Hippocampal formation (tissue), 2 donors: ENCODE measurements at places on chromosomes 7 and 10.

DNA sequence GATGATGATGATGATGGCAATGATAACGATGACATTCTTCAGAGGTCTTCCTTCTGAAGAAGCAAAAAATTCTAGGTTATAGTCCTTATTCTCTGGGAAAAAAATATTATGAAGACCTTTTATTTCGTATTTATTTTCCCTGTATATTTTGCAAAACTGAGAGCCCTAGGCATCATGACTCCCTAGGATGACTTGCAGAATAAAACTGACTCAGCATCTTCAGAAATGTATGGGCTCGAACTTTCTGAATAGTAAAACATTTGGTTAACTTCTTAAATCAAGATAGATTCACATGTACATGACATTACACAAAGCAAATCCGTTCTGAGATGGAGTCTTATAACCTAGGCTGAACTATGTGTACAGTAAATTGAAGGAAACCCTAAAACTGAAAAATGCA is 29.4 kb downstream of the DKK1 start:
- no peak for DNase-seq

GRCh38 chr10:34859170-34859569 is 44.1 kb upstream of the PARD3 start:
- no peak for DNase-seq

DNA sequence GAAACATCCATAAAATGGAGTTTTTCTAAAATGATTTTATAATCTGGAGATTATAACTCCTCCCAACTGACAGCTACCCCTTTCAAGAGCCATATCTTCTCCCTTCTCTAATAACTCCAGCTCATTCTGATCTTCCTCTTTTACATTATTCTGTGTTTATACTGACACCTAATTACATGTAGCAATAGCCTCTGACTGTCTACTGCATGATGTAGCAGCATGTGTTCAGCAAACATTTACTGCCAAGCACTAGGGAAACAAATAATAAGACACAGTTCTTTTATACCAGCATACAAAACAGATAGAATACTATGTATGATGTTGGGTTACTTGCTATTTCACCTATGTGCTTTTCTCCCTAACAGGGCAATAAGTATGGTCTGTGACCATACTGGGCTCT is 20.7 kb downstream of the RBM28 start:
- no peak for DNase-seq

DNA sequence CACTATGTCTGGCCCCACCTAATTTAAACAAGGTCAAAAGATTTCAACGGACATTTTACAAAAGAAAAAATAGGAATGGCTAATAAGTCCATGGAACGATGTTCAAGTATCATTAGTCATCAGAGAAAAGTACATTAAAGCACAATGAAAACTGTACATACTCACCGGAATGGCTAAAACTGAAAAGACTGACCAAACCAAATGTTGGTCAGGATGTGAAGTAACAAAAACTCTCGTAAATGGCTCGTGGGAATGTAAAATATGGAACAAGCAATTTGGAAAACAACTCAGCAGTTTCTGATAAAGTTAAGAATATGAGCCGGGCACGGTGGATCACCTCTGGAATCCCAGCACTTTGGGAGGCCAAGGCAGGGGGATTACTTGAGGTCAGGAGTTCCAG is 65.7 kb upstream of the PARD3 start:
- DNase-seq, result no peak

- DNase-seq, result no peak
Observed at GRCh38 chr10:94489976-94490788, 55.4 kb upstream of the HELLS start.

DNA sequence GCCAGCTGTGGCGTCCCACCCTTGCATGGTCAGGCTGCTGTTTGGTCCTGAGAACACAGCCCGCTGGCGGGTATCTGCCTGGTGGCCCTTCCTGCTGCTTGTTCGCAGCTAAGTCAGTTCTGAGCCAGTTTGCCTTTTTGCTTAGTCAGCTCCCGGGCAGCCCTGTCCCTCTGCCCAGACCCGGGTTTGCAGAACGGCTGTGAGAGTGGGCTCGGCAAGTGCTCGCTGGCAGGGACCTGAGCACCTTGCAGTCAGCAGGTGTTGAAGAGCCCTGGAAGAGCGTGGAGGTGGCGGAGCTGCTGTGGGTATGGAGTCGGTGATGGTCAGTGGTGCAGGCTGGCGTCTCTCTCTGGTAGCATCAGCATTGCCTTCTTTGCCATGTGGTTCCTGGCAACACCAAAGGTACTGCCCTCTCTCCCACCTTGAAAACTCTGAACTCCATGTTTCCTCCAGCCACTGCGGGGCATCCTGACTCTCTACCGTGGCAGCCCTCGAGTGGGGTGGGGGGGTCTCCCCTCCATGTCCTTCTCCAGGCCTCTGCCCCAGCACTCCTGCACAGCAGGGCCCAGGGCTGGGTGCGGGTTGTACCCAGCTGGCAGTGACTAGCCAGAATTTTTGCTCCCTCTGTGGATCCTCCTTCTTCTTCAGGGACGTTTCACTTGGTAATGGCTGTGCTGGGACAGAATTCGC is 4.6 kb downstream of the INPP5A start:
- no peak for DNase-seq

- DNase-seq, result no peak
Observed at GRCh38 chr10:51544933-51545332, 154.5 kb downstream of the CSTF2T start.

DNA sequence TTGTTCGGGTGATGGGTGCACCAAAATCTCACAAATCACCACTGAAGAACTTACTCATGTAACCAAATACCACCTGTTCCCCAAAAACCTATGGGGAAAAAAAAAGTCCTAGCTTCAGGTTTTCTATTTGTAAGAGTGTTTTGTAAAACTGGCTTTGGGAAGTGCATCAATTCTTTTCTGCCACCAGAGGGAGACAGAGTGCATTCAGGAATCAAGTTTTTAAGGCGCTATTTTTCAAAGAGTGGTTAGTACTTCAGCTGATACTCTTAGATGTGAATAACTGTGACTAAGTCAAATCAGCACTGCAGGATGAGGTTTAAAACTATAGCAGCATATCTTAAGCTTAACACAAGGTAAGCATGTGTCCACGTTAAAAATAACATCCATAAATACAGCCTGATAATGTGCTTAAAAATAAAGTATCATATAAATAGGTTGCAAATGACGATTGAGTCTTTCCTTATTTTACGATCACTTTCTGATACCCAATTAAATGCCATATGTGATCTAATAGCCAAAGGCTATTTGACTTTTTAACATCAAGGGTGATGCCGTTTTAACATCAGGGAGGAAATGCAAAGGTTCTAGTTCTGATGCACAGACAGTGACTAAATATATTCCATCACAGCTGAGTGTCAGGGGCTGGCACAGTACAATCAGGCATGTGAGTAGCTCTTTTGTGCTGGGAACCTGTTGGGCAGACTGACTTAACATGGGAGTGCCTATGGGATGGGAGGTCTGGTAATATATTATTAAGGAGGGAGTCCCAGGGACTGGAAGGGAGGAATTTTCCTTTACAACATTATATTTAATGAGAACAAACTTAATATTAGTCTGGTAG is 10.6 kb upstream of the LYZL2 start:
- peak; percentile 17 for DNase-seq

DNA sequence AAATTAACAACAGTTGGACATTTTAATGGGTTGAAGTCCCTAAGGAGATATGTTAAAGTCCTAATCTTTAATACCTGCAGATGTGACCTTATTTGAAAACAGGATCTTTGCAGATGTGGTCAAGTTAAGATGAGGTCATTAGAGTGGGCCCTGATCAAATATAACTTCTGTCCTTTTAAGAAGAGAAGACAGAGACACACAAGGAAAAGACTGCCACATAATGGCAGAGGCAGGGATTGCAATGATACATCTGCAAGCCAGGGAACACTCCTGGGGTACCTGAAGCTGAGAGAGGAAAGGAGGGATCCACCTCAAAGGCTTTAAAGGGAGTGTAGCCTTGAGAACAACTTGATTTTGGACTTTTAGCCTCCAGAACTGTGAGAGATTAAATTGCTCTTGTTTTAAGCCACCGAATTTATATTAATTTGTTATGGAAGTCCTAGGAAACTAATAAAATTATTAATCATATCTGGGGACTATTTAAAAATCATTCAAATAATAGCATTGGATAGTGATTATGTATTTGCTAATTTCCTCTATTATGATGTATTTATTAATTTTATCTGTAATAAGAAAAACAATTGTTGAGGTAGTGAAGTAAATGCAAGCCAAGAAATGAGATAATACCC is 700.0 kb upstream of the PCDH15 start:
- DNase-seq, result no peak

GRCh38 chr7:107610323-107610722 is 30.3 kb downstream of the BCAP29 start:
- no peak for DNase-seq

DNA sequence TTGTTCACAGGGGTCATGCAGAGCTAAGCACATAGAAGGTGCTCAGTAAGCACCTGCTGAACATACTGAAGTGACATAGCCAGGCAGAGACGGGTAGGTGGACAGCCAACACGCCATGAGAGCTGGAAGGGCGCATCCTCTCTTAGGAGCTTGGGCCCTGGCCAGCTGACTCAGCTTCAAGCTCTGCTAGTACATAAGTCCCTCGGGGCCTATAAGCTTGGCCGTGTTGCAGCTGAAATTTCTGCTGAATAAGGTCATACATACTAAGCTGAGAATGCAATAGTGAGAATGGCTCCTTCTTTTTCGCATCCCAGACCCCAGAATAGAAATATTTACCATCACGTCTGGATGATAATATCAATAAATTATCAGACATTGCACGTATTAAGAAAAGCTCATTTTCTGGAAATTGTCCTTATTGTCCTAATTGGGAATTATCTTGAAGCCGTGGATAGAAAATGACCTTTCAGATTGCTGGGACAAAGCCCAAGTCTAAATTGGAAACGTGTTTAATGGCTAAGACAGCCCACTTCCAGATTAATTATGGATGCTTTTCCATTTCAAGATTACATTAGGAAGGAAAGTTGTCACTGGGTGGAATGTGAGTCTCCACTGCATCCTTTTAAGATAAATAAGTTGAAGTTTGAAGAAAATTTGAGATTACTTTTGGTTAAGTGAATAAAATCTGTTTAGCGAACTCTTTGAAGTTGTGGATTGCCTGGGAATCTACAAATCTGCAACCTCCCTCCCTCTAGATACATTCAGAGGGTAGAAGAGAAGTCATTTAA is 287.1 kb upstream of the C7orf33 start:
- DNase-seq, result no peak

DNA sequence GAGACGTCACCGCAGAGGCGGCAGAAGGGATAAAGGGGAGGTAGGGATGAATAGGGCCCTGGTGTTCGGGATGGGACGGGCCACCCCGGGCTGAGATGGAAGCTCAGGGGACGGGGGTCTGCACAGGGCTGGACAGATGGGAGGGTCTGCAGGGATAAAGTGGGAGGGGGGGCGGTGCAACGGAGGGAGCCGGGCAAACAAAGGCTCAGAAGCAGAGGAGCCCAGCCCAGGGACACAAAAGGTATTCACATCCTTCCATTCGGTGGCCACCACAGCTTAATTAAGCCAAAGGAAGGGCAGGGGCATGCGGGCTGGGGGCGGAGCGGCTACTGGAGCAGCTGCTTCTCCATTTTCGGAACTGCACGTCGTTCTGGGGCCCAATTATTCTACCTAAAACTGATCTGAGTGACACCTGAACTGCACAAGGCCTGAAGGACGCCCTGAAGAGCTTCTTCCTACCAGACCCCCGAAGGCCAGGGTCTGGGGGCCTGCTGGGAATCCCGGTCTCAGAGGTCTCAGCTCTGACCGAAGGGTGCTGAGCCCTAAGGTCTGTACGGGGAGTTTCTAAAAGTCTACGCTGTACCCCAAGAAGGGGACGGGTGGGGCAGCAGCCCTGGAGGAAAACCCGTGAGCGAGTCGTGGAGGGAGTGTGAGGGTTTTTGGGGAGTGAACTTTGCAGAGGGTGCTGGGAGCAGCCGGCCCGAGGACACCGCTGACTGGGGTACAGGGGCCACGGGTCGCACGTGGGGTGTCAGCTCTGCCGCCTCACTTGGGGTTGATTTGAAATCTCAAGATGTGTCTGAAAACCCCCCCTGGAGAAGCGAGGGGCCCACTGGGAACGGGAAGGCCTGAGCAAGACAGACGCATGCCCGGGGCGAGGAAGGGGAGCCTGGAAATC is 334.8 kb downstream of the DNAJB6 start:
- no peak for DNase-seq

DNA sequence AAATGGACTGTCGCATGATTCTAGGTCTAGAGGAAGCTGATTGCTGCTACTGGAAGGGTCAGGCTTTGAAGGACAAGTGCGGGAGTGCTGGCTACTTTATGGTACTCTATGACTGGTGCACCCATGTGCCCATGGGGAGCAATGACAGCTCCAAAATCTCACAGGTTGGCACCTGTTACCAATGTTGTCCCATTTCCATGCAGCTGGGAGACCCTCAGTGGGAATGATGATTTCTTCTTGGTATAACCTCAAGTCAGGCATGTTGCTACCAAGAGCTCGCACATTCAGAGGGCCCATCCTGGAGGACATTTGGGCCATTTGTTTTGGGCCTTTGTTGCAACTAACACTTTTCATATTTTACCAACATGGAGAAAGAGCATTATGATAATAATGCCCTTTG is 174.4 kb downstream of the PRKCQ start:
- no peak for DNase-seq

DNA sequence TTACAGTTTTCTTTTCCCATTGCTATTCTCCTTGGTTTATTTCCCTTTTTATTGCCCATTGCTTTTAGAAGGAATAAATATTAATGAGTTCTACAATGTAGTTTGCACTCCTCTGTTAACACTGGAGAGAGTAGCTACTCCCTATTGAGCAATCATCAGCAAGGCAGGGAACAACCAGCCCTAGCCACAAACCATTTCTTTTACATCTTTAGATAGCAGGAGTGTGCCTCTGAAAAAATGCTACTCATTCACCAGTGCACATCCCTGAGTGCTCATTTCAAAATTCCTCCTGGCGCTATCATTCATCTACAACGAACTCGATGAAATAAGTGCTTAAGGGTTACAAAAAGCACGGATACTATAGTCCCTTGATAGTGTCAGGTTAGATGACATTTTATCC is 252.9 kb downstream of the THSD7A start:
- DNase-seq, result no peak

GRCh38 chr7:7761340-7761973 is 43.0 kb upstream of the RPA3 start:
- no peak for DNase-seq

GRCh38 chr10:31912289-31912688 is 16.3 kb downstream of the ARHGAP12 start:
- no peak for DNase-seq
